ENCODE measurements at places on chromosomes 6 and 20. TPM values are rescaled to one million over a fixed set of nuclear protein-coding genes. Genes with fewer than 3 reads are reported as not detected.

DNA sequence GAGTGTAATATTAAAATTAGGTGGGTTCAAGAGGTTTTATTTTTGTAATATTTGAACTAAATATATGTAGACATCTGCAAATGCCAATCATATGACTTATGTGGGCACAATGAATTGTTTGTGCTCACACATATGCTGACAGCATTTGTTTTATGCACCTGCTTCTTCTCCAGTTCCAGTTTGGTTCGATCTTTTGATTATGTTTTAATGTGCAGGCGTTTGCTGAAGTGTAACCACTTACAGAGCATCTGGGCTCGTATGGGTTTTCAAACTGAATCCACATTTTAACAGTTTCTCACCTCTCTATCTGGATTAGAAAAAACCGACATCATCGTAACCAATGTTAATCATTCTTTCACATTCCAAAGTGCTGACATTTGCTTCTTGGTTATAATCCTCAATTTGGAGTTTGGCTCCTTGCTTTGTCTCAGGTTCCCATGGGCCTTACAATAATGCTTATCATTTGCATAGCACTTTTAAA lies 129.1 kb upstream of the SPACA1 start:
- no peak overlapping the region for H3K27ac ChIP-seq
- no peak overlapping the region for H3K4me3 ChIP-seq

- no peak for DNase-seq
- H3K4me1 ChIP-seq: no peaks in the 10 kb centered on the region
- H3K27me3 ChIP-seq: no peaks in the 10 kb centered on the region
- H3K36me3 ChIP-seq: no peaks in the 10 kb centered on the region
Observed at GRCh38 chr6:129133770-129134192, 250.8 kb downstream of the LAMA2 start.

The RALGAPA2 gene
- total RNA-seq: 17.7 TPM

DNA sequence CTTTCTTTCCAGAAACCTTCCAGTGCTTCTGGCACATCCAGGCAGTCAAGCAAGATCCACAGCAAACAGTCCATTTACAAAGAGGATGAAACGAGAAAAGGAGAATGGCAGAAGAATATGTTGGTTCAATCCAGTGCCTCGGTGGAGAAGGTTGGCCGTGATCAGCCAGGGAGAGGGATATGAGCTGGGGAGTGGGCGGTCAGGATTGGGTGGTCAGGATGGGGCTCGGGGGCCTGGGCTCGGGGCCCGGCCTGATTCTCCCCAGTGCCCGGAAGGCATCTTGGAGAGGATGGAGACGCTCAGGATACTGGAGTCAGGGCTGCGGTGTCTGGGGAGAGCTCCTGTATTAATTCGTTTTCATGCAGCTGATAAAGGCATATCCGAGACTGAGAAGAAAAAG lies 61.3 kb downstream of the EFCAB8 start:
- no peak overlapping the region for H3K27ac ChIP-seq
- DNase-seq: no peak
- H3K27me3 ChIP-seq: no peaks in the 10 kb centered on the region
- no peaks in the 10 kb centered on the region for H3K36me3 ChIP-seq

The MPIG6B gene
- not detected for total RNA-seq

The SGK2 gene
- 34.3 TPM for total RNA-seq

DNA sequence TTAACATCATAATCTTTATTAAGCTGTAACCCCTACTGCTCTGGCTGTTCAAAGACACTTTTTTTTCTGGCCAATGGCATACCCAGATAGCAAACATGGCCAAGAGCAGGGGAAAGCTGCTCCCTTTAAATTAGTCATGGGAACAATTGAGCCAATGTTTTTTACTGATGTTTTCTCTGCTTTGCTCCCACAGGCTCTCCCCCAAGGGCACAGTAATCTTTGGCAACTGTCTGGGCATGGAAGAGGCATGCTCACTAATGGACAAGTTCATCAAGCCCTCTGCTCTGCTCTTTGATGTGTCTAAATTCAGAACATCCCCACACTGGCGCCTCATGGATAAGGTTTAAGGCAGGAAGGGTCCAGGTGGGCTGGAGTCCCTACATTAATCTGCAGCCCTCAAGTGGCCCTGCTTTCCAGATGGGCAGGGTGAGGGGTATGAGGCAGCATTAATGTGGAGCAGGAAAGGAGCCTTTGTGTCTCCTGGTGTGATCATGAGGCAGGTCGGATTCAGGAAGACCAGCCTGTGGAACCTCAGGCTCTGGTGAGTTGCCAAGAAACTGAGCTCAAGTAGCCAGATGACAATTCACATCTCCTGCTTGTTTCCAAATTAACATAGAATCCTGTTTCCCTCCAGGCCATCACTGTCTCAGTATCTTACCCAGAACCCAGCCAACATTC lies 227.0 kb upstream of the CST7 start:
- peaks cover 7% of the 10 kb centered on the region for H3K4me1 ChIP-seq
- H3K36me3 ChIP-seq: no peaks in the 10 kb centered on the region
- H3K27me3 ChIP-seq: no peaks in the 10 kb centered on the region
- H3K4me3 ChIP-seq: no peak overlapping the region
- DNase-seq: no peak

GRCh38 chr6:41630946-41631345 lies 7.3 kb upstream of the MDFI start:
- no peaks in the 10 kb centered on the region for H3K36me3 ChIP-seq
- H3K27ac ChIP-seq: no peak overlapping the region
- H3K4me1 ChIP-seq: no peaks in the 10 kb centered on the region
- no peak overlapping the region for H3K4me3 ChIP-seq

DNA sequence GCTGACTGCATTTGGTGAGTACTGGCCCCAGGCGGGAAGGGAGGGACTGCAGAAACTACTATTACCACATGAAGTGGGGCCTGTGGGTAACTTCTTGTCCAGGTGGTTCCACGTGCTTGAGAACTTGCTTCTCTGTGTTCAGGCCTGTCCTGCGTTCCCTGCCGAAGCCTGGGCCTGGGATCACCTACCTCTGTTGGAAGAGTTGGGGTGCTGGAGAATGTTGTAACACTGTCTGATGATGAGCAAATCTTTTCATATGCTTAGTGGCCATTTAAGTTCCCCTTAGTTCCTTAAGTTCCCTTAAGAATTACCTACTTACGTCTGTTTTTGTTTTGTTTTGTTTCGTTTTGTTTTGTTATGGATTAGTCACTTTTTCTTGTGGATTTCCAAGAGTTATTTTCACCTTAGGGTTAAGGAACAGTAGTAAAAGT lies 154.4 kb downstream of the DTNBP1 start:
- peaks cover 30% of the 10 kb centered on the region for H3K4me1 ChIP-seq
- DNase-seq: no peak
- no peaks in the 10 kb centered on the region for H3K27me3 ChIP-seq
- no peak overlapping the region for H3K27ac ChIP-seq

DNA sequence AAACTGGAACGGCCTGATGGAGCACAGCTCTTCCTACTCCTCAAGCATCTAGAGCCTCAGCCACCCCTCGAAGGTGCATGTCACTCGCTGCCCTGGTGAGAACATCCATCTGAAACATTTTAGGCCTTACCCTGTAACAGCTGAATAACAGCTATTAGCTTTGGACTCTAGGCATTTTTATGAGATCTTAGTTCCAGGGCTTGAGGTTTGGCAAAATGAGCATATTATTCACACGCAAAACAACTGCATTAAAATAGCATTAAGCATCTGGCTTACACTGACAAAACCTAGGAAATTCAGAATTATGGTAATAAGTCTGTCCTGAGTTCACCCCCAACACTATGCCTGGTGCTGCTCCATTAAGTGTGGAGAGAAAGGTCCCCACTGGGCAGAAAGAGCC lies 56.1 kb downstream of the ADAT2 start:
- no peak overlapping the region for H3K4me3 ChIP-seq
- H3K36me3 ChIP-seq: no peaks in the 10 kb centered on the region
- no peaks in the 10 kb centered on the region for H3K27me3 ChIP-seq
- peaks cover 53% of the 10 kb centered on the region for H3K4me1 ChIP-seq
- DNase-seq: no peak
- no peak overlapping the region for H3K27ac ChIP-seq

DNA sequence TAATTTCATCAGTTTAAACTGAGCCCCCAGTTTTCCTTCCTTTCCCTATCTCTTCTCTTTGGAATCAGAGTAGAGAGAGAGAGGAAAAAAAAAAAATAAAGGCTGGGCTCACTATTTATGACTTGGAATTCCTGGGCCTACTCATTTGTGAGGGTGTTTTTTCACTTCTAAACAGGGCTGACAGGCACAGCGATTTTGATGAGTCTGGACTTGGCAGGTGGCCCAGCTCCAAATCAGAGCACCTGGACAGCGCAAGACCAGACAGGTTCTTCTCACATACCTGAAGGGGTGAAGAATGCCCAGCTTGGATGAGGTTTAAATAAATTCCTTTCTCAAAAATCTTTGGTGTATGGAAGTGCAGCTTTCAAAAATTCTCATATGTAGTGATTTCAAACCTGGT lies 122.2 kb downstream of the KIF13A start:
- no peaks in the 10 kb centered on the region for H3K27me3 ChIP-seq
- no peak for DNase-seq
- H3K4me3 ChIP-seq: no peak overlapping the region

- 0 out of 2 replicates have a peak, but pooled peaks cover 6% of the 10 kb centered on the region for H3K4me1 ChIP-seq
- H3K27me3 ChIP-seq: no peaks in the 10 kb centered on the region
- no peak overlapping the region for H3K27ac ChIP-seq
Observed at GRCh38 chr6:37451441-37452193, 18.6 kb downstream of the CMTR1 start.

GRCh38 chr20:15866916-15867730 lies 706.1 kb downstream of the KIF16B start:
- H3K4me3 ChIP-seq: no peak overlapping the region
- H3K4me1 ChIP-seq: no peaks in the 10 kb centered on the region
- H3K36me3 ChIP-seq: no peaks in the 10 kb centered on the region
- DNase-seq: no peak
- H3K27me3 ChIP-seq: no peaks in the 10 kb centered on the region

DNA sequence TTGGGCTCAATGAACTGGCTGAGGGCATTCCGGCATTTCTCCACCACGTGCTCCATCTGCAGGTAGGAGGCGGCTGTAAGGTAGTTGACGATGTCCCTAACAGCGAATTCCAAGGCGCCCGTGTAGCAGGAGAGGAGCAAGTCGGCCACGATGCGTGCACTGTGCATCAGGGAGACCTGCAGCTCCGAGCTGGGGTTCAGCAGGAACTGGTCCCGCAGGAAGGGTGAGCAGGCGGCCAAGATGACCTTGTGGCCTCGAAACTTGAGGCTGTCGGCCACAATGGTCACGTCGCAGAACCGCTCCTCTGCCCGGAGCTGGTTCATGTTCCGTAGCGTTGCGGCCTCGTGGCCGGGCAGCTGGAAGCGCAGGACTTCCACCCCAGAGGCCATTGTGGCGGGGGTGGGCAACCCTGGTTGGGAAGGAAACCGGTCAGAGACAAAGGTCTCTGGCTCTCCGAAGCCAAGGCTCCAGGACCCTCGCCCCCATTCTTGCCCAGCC lies 920 bp downstream of the ZBTB12 start:
- no peak for DNase-seq
- peak overlapping the region; percentile 60 for H3K27ac ChIP-seq
- H3K36me3 ChIP-seq: peaks cover 4% of the 10 kb centered on the region
- H3K27me3 ChIP-seq: peaks cover 8% of the 10 kb centered on the region
- H3K4me1 ChIP-seq: peaks cover 49% of the 10 kb centered on the region
- H3K4me3 ChIP-seq: peak overlapping the region; percentile 67

DNA sequence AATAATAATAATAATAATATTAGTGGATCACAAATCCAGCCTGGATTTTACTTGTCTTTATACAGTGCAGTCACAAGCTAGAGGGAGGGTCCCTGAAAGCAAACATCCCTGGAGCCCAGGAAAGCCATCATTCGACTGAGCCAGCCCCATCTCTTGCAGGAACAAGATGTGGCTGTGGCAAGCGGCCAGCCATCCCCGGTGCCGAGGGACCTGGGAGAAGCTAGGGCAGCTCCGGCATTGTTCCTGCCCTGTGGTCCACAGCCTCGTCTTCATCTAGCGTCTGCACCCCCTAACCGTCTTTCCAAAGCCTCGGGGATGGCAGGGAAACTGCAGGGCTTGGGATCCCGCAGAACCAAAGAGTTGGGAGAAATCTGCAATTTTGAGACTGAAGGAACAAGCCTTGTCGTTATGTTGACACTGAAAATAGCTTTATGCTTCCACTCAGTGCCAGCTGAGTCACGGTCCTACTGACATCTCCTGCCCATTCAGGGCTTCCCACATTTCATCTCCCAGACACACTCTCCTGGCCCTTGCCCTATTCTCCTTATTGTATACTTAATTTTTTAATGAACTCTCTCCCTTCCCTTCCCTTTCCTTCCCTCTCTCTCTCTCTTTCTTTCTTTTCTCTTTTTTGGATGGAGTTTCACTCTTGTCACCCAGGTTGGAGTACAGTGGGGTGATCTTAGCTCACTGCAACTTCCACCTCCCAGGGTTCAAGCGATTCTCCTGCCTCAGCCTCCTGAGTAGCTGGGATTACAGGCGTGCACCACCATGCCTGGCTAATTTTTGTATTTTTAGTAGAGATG lies 62.5 kb upstream of the ZNFX1 start:
- no peaks in the 10 kb centered on the region for H3K4me1 ChIP-seq
- H3K36me3 ChIP-seq: no peaks in the 10 kb centered on the region
- no peak overlapping the region for H3K27ac ChIP-seq
- no peak overlapping the region for H3K4me3 ChIP-seq

The IBTK gene
- 94.7 TPM for total RNA-seq

The RIPPLY2 gene
- not detected for total RNA-seq

DNA sequence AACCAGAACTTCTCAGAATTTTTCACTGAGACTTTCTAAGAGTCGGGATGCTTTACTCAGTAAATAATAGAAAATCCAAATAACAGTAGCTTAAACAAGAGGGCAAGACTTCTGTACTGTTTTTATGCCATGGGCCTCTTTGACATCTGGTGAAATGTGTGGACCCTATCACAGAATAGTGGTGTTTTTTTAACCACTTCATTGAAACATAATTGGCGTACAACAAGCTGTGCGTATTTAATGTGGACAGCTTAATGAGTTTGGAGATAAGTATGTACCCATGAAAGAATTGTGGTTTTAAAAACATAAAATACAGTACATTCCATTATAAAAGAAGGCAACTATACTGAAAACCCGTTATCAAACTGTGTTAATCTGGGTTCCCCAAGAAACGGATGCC lies 37.7 kb downstream of the PDRG1 start:
- H3K27me3 ChIP-seq: peaks cover 8% of the 10 kb centered on the region
- H3K4me3 ChIP-seq: no peak overlapping the region
- H3K36me3 ChIP-seq: no peaks in the 10 kb centered on the region
- no peak overlapping the region for H3K27ac ChIP-seq
- no peaks in the 10 kb centered on the region for H3K4me1 ChIP-seq

GRCh38 chr20:47551222-47551621 lies 49.5 kb downstream of the NCOA3 start:
- no peaks in the 10 kb centered on the region for H3K27me3 ChIP-seq
- H3K36me3 ChIP-seq: no peaks in the 10 kb centered on the region
- DNase-seq: peak; percentile 28
- no peak overlapping the region for H3K27ac ChIP-seq
- H3K4me1 ChIP-seq: peaks cover 42% of the 10 kb centered on the region
- no peak overlapping the region for H3K4me3 ChIP-seq

- no peak overlapping the region for H3K4me3 ChIP-seq
- H3K36me3 ChIP-seq: no peaks in the 10 kb centered on the region
- no peaks in the 10 kb centered on the region for H3K27me3 ChIP-seq
- peaks cover 49% of the 10 kb centered on the region for H3K4me1 ChIP-seq
- no peak for DNase-seq
Observed at GRCh38 chr6:137246791-137247202, 27.6 kb upstream of the IFNGR1 start.

GRCh38 chr6:168182908-168183612 lies 104.0 kb upstream of the FRMD1 start:
- peaks cover 68% of the 10 kb centered on the region for H3K27me3 ChIP-seq
- no peaks in the 10 kb centered on the region for H3K36me3 ChIP-seq
- no peak overlapping the region for H3K4me3 ChIP-seq

The WFDC5 gene
- total RNA-seq: not detected

Measured in HepG2 (cell line).